ENCODE measurements at places on chromosomes 12 and 14. TPM values are rescaled to one million over a fixed set of nuclear protein-coding genes. Genes with fewer than 3 reads are reported as not detected.

Gene SVOP
- total RNA-seq = not detected

Gene P2RX2
- total RNA-seq = not detected

Gene ANO2
- total RNA-seq = 27.8 TPM

Gene TROAP
- 1.1 TPM for total RNA-seq

Gene IL31
- not detected for total RNA-seq

Gene ASPG
- 2.2 TPM for total RNA-seq

Gene ANO4
- total RNA-seq = 0.32 TPM

Gene TPPP2
- total RNA-seq = not detected

Gene TSPAN19
- not detected for total RNA-seq

Gene GALNT9
- total RNA-seq = 0.84 TPM

Gene FSCB
- not detected for total RNA-seq

GRCh38 chr14:88500611-88501010 lies 54.2 kb downstream of the PTPN21 start:
- no peaks in the 10 kb centered on the region for H3K4me1 ChIP-seq
- DNase-seq = no peak
- H3K27me3 ChIP-seq = no peaks in the 10 kb centered on the region
- no peak overlapping the region for H3K27ac ChIP-seq

- no peak for DNase-seq
- H3K27me3 ChIP-seq = no peaks in the 10 kb centered on the region
- H3K4me1 ChIP-seq = peaks cover 10% of the 10 kb centered on the region
- H3K36me3 ChIP-seq = no peaks in the 10 kb centered on the region
Measured at GRCh38 chr12:11739980-11740577, 90.6 kb downstream of the ETV6 start.

DNA sequence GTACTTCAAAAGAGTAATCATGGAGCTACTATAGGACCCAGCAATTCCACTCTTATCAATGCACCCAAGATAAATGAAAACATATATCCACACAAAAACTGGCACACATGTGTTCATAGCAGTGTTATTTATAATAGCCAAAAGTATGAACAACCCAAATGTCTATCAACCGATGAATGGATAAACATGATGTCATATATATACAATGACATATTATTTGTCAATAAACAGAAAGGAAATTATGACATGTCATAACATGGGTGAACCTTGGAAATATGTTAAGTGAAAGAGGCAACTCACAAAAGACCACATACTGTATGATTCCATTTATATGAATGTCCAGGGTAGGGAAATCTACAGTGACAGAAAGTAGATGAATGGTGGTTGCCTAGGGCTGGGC lies 347.1 kb upstream of the DDHD1 start:
- H3K27me3 ChIP-seq = no peaks in the 10 kb centered on the region
- no peaks in the 10 kb centered on the region for H3K4me1 ChIP-seq
- DNase-seq = no peak
- H3K36me3 ChIP-seq = no peaks in the 10 kb centered on the region

DNA sequence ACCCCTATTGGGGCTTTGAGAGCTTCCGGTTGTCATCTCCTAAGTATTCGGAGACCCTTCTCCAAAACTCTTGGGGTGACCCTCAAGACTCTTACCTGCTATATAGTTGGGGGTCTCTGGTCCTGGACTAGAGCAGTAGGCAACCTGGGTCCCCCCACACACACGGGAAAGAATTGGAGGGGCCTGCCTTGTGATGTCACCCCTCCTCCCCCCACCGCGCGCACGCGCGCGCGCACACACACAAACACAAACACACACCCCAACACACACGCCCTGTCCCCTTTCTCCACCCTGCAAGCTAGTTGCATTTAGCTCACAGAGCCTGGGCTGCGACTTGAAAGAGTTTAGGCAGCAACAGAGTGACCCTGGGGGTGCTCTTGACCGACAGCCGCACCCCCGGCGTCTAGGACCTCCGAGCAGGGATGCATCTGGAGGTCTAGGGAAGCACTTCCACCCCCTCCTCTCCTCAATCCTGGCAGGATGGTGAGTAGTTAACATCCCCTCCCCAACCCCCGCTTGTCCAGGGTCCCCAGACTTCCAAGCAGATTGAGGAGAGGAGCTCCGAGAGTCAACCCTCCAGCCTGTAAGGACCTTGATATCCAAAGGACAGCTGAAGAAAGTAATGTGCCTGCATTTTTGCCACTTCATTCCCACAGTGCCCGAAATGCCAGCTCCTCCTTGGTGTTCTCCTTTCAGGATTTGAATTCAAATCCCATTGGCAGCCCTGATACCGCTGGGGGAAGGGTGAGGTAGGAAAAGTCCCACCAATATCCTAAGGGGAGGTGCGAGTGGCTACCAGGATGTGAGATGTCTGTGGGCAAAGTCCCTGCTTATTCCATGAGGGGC lies 1.4 kb upstream of the DNAJC14 start:
- H3K4me3 ChIP-seq = peak overlapping the region; percentile 79
- H3K27ac ChIP-seq = no peak overlapping the region
- no peaks in the 10 kb centered on the region for H3K27me3 ChIP-seq
- peaks cover 3% of the 10 kb centered on the region for H3K4me1 ChIP-seq
- peak; percentile 90 for DNase-seq

DNA sequence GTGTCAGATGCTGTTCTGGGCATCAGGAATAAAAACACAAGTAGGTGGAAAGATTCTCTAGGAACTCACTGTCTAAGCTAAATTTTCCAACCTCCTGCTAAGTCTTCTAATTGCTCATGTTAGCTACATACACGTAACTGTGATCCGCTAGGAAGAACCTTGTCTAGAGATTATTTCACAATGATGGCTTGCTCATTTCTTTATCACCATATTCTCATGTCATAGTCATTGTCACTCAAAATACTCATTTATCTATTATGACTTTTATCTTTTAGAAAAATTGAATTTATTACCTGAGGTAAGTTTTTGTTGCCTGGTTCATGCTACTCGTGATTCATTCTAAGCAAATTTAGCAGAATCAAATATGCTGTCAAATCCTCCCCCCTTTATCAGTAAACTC lies 1402.4 kb upstream of the FLRT2 start:
- no peaks in the 10 kb centered on the region for H3K36me3 ChIP-seq
- no peak overlapping the region for H3K27ac ChIP-seq

DNA sequence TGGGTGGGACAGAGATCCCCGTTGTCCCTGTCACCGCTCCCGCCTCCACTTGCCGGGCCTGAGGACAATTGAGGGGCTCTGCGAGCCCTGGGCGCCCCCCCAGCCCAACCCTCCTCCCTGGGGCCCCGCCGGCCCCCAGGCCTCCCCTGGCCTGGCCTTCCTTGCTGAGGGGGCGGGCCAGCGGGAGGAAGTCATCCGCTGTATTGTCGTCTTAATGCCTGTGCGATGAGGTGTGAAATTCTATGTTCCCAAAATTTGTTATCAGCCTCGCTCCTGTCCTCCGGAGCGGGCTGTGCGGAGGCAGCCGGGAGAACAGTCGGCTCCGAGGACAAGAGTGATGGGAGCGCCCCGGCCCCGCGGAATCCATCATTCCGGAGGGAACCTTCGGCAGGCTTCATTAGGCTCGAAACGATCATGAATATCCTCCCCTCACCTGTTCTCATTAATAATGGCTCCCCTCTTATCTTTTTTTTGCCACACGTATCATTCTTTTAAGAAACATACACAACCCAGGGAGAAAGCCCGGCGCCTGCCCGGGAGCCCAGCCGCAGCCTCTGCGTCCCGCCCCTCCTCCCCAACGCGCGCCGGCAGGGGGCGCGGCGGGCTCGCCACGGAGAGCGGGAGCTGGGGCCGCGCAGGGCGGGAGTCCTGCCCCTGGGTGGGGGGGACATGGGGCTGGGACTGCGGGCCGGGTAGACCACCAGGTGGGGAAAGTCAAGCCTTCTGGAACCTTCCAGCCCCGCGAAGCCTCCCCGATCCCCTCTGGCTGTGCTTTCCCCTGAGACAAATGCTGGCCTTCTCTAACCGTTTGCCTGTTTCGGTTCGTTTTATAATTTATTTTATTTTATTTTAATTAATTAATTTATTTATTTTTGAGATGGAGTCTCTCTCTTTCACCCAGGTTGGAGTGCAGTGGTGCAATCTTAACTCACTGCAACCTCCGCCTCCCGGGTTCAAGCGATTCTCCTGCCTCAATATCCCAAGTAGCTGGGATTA lies 17.1 kb upstream of the DLK1 start:
- no peak overlapping the region for H3K4me3 ChIP-seq
- no peak overlapping the region for H3K27ac ChIP-seq
- H3K4me1 ChIP-seq = no peaks in the 10 kb centered on the region

- H3K4me3 ChIP-seq = no peak overlapping the region
- DNase-seq = no peak
- H3K27ac ChIP-seq = no peak overlapping the region
- H3K27me3 ChIP-seq = no peaks in the 10 kb centered on the region
- no peaks in the 10 kb centered on the region for H3K36me3 ChIP-seq
- H3K4me1 ChIP-seq = no peaks in the 10 kb centered on the region
Measured at GRCh38 chr12:79356216-79356615, 334.5 kb downstream of the PAWR start.

DNA sequence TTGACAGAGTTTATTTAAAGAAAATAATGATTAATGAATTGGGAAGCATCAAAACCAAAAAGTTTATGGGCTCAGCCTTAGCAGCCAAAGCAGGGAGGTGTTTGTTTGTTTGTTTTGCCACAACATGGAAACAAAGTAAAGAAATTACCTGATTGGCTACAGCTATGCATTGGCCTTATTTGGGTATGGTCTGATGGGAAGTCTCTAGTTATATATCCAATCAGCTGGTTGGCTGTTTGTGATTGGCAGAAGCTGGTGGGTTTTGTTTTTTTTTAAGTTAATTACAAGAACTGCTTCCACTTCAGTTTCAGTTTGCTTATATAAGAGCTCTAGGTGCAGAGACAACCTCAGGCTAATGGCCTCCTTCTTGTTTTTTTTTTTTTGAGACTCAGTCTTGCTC lies 4.6 kb upstream of the LEMD3 start:
- H3K4me3 ChIP-seq = no peak overlapping the region
- no peak overlapping the region for H3K27ac ChIP-seq
- H3K27me3 ChIP-seq = no peaks in the 10 kb centered on the region
- no peaks in the 10 kb centered on the region for H3K36me3 ChIP-seq
- no peak for DNase-seq

- peaks cover 17% of the 10 kb centered on the region for H3K36me3 ChIP-seq
- H3K4me3 ChIP-seq = no peak overlapping the region
- no peaks in the 10 kb centered on the region for H3K27me3 ChIP-seq
- H3K4me1 ChIP-seq = no peaks in the 10 kb centered on the region
Measured at GRCh38 chr12:108806346-108806745, 51.0 kb downstream of the SSH1 start.

- DNase-seq = no peak
- no peak overlapping the region for H3K27ac ChIP-seq
- H3K27me3 ChIP-seq = no peaks in the 10 kb centered on the region
- H3K4me1 ChIP-seq = no peaks in the 10 kb centered on the region
- H3K36me3 ChIP-seq = no peaks in the 10 kb centered on the region
- H3K4me3 ChIP-seq = no peak overlapping the region
Measured at GRCh38 chr12:112330706-112331105, 51.5 kb downstream of the HECTD4 start.

Data from aorta (tissue), 5 donors.